ENCODE measurements at places on chromosomes 7 and 10.

DNA sequence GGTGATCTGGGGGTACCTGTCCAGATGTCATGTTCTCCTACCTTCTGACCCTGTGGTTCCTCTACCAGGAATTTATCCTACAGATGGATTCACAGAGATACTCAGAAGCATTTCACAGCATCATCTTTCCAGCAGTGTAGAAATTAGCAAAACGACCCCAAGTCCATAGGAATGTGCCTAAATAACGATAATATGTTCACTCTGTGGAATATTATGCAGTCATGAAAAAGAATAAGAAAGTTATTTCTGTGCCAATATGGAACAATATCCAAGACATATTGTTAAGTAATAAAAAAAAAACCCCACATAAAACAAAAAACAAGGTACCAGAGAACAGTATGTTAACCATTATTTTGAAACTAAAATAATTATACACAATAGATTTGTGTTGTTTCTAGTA, 123.8 kb upstream of the SDK1 start:
- no peak for DNase-seq

- DNase-seq: no peak
These were observed 83.4 kb downstream of the NEURL1 start for GRCh38 chr10:103576862-103577261.

- DNase-seq: no peak
These were observed 35.0 kb downstream of the ARMH3 start for GRCh38 chr10:102020938-102021337.

DNA sequence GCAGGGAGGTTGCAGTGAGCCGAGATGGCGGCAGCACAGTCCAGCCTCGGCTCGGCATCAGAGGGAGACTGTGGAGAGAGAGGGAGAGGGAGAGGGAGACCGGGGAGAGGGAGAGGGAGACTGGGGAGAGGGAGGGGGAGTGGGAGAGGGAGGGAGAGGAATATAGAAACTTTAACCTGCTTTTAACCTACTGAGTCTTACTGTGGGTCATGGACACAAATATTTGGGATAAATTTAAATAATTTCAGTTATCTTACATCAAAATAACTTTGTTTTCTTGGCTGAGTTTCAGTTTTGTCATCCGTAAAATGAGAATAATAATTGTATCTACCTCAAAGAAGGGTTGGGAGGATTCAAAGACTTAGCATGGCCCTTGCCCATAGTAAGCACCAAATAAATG, 319.8 kb downstream of the LRMDA start:
- DNase-seq: no peak

- DNase-seq: no peak
These were observed 20.0 kb downstream of the IMPDH1 start for GRCh38 chr7:128389618-128390329.

DNA sequence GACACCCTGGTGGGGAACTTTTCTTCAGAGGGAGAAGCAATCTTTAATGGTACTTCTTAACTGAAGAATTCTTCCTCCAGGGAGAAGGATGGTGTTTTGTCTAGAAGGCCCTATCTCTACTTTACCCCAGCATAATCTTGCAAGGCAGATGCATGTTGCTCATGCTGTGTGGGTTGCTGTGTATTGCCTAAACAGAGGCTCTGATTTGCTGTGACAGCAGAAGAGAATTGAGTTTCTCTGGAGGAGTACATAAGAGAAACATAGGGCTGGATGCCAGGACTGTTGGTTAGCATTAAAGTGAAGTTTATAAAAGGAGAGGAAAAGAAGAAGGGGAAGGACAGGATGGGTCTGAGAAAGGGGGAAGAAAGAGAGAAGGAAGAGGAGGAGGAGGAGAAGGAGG, 248.1 kb upstream of the HPS1 start:
- no peak for DNase-seq

GRCh38 chr7:41691286-41692190, 11.4 kb downstream of the INHBA start:
- no peak for DNase-seq

DNA sequence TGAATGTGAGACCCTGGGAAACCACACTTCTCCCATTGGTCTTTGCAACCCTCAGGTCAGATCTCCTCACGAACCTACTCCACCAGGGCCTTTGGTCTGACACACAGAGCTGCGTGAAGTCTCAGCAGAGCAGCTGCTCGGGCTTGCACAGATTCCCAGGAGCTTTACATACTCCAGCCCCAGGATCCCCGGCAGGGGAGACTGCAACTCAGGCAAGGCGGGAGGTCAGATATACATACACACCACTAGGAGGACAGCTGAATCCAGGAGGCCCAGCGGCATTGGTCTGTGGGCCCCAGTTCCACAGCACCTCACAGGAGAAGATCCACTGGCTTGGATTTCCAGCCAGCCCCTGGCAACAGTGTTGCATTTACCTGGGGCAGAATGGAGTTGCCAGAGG, 239.2 kb downstream of the GPAM start:
- DNase-seq: no peak

- DNase-seq: no peak
These were observed 131.8 kb upstream of the GRB10 start for GRCh38 chr7:50914460-50914859.

GRCh38 chr10:77264107-77264506, 373.5 kb downstream of the KCNMA1 start:
- no peak for DNase-seq

GRCh38 chr10:89207801-89208551, 859 bp upstream of the CH25H start:
- DNase-seq: peak; percentile 52

- no peak for DNase-seq
These were observed 225.7 kb upstream of the NPVF start for GRCh38 chr7:25454020-25454419.

- no peak for DNase-seq
These were observed 128.4 kb downstream of the CDH23 start for GRCh38 chr10:71525092-71525491.

GRCh38 chr10:7534480-7534852, 123.6 kb upstream of the SFMBT2 start:
- no peak for DNase-seq

- peak; percentile 53 for DNase-seq
These were observed 453.1 kb downstream of the SORCS1 start for GRCh38 chr10:106711313-106711906.

DNA sequence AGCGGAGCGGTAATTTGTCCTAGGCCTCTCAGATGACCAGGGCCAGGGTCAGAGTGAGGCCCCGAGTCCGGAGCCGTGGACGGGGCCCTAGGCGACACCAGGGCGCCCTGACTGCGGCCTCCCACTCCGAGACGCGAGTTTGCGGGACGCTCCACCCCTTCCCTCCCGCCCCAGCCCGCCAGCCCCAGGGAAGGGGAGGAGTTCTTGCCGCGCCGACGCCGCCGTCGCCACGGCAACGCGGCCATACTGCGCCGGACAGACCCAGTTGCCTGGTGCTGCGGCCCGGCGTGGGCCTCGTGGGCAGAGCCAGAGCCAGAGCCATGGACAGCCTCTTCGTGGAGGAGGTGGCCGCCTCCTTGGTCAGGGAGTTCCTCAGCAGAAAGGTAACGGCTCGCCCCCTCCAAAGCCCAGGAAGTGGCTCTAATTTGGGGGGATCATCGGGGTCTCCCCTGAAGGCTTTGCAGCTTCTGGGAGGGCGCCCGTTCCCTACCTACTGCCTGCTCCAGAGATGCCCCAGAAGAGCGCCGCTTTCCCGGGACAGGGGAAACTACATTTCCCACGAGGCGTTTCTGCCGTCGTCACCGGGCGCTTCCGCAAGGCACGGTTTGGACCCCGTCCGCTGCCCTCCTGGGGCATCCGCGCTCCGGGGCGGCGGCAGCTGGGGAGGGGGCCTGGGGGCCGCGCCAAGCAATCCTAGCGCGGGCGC, at the start of gene MINDY4:
Gene MINDY4 (plus strand): TSS at position 244 of the 706 bp plus-strand sequence. CDS start 77 bp downstream, at position 321.
- peak; percentile 78 for DNase-seq

DNA sequence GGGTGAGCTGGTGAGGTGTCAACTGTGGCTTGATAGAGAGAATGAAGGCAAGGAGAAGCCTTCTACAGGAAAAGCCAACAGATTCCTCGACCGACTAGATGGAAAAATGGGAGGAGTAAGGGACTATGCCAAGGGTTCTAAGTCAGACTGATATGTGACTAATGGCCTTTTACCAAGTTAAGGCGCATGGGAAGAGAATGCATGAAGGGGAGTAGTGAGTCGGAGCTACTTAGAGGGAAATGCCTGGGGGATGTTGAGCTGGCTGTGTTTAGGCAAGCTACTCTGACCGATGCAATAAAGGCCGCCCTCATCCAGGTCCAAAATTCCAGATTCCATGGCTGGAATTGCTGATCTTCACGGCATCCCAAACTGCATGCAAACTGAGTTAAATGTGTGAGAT, 48.2 kb downstream of the APBB1IP start:
- no peak for DNase-seq

DNA sequence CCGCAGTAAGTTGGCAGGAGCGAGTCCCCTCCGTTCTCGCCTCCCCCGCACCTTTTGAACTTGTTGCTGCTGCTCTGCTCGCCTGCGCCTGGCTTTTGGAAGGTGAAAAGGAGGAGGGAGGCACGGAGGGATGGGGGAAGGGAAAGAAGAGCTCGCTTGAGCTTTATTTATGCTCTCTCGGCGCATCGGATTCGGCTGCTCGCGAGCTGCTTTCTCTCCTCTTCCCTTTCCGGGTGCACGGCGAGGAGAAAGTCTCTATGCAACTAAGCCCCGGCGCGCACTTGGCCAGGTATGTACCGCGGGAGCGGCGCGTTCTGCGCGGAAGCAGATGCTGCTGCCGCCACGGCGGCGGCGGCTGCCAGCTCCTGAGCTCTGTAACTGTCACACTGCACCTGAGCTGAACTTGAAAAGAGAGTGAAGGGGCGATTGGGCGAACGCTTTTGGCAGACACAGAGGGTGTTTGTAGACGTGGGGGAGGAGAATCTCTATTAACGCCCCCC, 551 bp downstream of the KCND2 start:
- DNase-seq: no peak

DNA sequence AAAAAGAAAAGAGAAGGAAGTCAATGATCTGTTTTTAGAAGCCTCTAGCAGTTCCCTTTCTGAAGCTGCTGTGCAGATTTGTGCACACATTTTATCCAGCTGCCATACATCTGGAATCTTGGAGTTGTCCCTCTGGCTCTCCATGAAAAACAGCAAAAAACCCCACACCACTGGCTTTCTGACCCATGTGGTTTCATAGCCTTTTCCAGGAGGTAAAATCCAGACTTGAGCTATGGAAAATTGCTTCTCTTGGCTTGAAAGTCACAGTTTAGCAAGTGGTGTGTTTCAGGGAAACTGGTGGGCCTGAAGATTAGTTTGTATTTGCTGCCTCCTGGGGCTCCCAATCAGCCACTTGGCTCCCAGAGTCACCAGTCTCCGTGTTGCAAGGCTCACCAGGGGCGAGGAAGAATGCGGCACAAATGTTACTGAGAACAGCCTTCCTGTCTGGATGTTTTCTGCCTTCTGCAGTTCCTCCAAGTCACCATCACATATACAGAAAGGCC, 50.1 kb upstream of the ADRB1 start:
- DNase-seq: peak; percentile 50

DNA sequence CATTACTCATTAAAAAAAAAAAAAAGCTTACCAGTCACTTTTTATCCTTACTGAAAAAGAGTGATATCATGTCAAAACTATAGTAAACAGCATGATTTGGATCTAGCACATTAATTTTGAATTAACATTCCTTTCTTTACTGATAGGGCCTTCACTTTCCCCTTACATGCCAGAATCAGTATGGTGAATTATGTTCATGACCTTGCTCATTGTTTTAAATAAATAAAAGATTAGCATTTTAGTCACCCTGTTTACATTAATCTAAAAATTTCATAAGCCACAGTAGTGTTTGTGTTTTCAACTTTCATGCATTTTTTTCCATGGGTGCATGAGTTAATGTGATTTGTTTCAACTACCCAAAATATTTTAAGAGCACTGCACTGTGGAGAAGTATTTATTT, 160.8 kb downstream of the TFEC start:
- no peak for DNase-seq

- no peak for DNase-seq
These were observed 1.4 kb downstream of the ZNF438 start for GRCh38 chr10:31030260-31030659.

DNA sequence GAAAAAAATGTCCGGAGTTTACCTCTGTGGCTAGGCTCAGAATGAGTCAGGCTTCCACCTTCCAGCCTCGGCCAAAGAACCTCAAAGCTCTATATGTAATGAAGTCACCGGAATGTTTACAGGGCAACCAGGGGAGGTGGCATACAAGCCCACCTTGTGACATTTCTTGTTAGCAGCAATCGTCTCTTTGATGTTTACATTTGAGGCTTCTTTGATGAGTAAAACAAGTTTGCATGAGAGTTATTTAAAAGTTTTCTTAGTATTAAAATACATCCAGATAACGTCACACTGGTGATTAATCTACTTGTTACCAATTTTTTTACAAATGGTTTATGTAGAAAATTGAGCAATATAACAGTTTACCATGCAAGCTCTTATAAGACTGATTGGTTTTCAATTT, 133.1 kb upstream of the ADAM12 start:
- no peak for DNase-seq

DNA sequence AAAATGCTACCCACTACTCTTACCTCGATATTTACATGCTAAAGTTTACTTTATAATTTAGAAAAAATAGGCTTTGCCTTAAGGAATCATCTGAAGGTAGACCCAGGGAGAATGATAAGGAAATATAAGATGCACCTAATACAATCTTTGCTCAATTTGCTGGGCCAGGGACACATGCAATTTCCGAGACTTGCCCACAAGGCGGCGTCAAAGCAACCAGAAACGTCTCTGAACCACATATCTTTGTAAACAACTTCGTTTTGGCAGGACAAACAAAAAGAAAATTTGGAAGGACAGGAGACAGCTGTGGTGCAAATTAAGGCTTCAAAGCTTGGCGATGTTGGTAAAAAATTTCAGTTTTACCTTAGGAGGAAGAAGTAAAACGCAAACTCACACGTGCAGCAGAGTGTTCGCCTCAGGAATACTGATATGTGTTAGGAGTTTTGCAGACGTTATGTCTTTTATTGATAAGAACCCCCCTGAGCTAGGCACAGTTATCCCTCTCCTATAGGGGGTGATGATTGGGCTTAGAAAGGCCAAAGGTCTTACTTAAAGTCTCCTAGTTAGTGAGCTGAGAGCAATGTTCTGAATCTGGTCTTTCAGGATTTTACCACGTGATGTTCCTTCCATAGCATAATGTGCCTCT, 134.3 kb downstream of the PRKCQ start:
- peak; percentile 61 for DNase-seq
